GM13977 (cell line): ENCODE measurements at places on chromosomes 12 and 14.

DNA sequence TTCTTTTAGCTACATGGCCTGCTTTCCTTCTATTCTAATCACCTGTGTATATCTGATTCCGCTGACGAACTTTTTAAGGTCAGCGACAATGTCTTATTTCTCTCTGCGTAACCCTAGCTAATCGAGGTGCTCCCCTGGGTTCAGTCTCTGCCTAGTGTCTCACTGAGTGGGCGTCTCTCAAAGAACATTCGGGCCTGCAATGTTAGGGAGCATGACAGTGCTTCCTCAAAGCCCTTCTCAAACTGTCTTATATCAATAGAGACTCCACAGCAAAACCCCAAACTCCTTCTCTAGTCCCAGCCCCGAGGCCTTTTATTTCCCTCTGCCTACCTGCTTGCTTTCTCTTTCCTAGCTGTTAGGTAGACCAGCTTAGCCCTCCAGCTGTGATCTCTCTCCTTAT is 13.7 kb upstream of the RPS6KL1 start:
- no peak for DNase-seq

DNA sequence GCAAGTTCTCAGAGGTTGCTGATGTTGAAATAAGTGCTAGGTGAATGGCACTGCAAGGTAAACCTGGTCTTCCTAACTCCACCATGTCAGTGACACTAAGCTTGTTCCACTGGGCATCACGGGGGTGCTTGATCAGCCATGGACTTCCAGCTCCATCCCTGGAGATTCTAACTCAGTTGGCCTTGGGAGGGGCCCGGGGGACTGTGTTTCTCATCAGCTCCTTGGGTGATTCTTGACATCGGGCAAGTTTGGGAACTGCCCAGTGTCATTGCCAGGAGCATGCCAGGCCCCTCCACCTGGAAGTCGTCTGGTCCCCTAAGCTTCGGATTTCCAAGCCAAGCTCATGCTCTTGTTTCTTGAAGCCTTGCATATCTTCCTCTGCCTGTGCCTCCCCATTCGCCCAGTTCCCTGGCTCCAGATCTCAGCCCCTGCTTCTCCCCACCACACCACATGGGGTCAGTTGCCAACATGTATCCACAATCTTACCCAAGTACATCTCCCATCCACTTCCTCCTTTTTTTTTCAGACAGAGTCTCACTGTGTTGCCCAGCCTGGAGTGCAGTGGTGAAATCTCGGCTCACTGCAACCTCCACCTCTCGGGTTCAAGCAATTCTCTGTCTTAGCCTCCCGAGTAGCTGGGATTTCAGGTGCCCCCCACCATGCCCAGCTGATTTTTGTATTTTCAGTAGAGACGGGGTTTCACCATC is 30.7 kb upstream of the RFLNA start:
- DNase-seq = no peak

GRCh38 chr14:52328276-52328675 is 14.2 kb downstream of the PTGER2 start:
- no peak for DNase-seq

DNA sequence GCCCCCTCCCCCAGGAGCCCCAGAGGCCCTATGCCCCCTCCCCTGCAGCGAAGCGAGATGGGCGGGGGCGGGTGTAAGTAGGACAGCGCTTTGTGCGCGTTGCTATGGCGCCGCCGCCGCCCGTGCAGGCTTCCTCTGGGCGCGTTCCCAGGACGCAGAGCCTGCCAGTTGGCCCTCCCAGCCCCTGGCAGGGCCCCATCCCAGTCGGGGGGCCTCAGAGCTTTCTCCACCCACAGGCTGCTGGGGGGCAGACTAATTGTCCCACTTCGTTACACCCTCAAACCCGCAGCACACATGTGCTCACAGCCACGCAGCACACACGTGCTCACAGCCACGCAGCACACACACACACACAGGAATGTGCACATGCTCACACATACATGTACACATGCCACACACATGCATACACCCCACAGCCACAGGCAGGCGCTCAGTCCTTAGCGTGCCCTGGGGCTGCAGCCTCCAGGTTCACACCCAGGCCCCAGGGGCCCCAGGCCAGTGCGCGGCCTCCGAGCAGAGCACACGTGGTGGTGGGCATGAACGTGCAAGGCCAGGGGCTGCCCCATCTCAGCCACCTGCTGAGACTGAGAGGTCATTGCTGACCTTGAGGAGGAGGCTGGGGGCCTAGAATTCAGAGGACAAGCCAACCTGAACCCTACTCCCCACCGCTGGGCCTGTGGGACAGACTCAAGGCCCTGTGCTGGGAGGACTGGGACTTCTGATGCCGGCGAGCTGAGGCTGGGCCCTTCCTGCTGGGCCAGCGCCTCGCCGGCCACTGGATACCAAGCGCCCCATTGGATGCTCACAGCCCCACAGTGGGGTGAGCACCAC is 15.6 kb downstream of the TRMT61A start:
- no peak for DNase-seq

GRCh38 chr12:107622001-107622400 is 63.6 kb upstream of the PWP1 start:
- DNase-seq = peak; percentile 28

GRCh38 chr12:55694188-55694515 is 13.6 kb downstream of the ITGA7 start:
- DNase-seq = no peak

- DNase-seq = no peak
These were observed 116.0 kb downstream of the NRXN3 start for GRCh38 chr14:78286210-78286609.

- peak; percentile 10 for DNase-seq
These were observed 29.6 kb upstream of the NTN4 start for GRCh38 chr12:95820096-95820703.

DNA sequence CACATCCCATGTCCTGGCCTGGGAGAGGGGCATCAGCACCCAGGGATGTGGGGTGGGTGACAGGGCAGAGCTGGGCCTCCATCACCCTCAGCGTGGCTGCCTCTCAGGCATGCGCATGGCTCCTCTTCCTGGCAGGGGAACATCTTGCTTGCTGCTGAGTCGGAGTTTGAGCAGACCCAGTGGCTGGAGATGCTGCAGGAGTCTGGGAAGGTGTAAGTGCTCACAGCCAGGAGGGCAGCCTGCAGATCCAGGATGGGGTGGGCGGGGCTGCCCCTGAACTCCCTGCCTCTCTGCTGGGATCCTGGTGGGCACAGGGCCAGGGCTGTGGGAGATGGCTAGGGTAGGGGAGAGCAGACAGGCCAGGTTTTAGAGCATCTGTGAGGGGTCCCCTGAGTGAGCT is 16.2 kb downstream of the PLEKHD1 start:
- DNase-seq = no peak

- no peak for DNase-seq
These were observed 163.3 kb upstream of the DIO3 start for GRCh38 chr14:101398011-101398410.

GRCh38 chr12:71605039-71605438 is 58.6 kb downstream of the ZFC3H1 start:
- no peak for DNase-seq

- no peak for DNase-seq
These were observed 12.4 kb upstream of the PCNX1 start for GRCh38 chr14:70894868-70895267.

GRCh38 chr12:97398704-97399103 is 63.9 kb upstream of the RMST start:
- DNase-seq = no peak

GRCh38 chr12:52119398-52120254 is 40.1 kb downstream of the SMIM41 start:
- peak; percentile 52 for DNase-seq

DNA sequence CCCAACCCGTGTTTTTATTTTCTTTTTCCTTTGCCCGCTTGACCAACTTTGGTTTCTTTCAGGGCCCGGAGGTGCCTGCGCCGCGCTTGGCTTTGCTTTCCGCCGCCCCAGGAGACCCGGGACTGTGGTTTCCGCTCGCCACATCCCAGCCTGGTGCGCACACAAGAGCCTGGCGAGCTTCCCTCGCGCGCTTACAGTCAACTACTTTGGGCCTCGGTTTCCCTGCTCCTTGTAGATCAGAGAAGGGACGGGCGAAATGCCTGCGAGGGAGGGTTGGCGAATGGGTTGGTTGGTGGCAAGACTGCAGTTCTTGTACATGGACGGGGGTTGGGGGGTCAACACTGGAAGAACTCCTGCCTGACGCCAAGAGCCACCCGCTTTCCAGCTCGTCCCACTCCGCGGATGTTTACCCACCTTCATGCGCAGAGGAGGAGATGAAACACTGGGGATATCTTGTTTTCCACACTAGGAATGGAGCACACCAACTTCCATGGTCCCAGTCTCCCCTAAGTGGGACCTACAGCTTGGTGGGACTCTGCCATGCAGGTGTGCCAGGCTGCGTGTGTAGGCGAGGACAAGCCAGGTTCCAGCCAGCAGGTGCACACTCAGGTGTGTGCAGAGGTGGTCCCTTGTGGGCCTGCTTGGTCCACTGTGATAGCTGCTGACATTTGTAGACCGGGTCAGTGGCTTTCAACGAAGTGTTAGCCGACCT is 16.6 kb upstream of the TBX3 start:
- no peak for DNase-seq

DNA sequence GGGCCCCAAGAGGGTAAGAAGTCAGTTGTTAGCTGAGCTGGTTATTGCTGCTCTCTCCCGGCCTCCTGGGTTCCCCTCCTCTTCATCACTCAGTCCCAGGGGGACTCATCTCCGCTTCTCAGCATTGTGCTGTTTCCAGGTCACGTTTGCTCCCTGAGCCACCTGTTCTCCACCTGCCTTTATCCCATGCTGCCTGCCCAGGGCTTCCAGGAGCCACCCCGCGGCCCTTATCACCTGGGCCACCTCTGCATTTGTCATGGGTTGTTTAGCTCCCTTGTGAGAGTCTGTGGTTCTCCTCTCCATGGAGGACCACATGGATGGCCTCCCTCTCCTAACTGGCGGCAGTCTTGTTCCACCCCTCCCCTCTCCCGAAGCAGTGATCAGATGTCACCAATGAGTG is 36.0 kb downstream of the SYNDIG1L start:
- no peak for DNase-seq

- peak; percentile 43 for DNase-seq
These were observed 1.6 kb downstream of the VDR start for GRCh38 chr12:47903151-47903611.

DNA sequence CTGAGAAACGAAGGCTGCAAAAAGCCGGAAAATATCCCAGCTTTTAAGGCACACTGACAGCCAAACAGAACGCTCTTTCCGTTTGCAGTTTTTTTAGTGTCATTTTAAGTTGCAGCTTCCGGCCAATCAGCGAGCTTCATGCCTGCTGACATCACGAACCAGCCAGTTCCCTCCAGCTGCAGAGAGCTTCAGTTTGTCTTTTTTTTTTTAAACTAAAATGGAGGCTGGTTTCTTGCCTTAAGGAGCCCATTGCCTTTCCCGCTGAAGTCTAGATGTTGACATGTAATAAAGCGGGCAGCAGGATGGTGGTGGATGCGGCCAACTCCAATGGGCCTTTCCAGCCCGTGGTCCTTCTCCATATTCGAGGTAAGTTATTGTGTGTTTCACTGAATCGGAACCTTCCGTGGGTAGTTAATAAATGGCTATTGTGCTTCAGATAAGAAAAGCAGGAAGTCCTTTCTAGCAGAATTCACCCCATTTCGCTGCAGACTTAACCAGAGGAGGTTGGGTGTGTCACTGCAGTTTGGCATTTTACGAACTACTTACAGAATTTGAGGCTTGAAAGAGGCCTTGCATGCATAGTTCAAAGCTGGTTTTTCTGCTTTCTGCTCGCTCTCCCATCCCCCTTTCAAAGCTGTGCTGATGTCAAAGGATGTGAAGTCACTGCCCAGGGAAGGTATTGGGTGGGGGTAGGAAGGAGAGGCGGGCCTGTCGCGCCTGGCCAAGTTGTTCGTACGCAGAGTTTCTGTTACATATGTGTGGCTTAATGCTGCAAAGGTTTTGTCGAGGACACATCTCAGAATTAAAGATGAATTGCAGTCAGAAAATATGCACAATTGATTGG is 48.4 kb downstream of the PPP2R5C start:
- DNase-seq = peak; percentile 82

GRCh38 chr12:97275728-97276590 is 186.6 kb upstream of the RMST start:
- DNase-seq = no peak

DNA sequence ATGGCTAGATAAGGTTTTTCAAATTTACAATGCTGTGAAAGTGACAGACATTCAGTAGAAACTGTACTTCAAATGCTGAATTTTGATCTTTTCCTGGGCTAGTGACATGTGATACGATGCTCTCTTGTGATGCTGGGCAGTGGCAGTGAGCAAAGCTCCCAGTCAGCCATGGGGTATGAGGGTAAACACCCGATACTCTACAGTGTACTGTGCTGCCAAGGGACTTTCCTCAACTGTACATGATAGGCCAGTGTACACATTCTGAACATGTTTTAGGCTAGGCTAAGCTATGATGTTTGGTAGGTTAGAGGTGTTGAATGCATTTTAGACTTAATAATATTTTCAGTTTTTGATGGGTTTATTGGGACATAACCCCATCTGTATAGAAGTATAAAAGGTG is 17.6 kb downstream of the MBIP start:
- no peak for DNase-seq

DNA sequence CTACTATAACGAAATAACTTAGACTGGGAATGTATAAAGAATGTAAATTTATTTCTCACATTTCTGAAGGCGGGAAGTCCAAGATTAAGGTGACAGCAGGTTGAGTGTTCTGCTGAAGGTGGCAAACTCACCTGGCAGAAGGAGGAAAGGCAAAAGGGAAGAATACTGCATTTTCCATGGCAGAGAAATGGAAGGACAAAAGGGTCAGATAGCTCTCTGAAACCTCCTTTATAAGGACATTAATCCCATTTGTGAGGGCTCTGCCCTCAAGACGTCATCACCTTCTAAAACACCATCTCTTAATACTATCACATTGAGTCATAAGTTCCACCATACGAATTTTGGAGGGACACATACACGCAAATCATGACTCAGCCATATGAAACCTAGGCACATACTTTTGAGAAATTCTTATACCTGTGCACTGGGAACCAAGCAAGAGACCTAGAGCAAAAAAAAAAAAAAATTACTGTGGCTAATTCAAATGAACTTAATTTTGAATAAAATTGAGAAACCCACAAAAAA is 1669.3 kb upstream of the FLRT2 start:
- no peak for DNase-seq

DNA sequence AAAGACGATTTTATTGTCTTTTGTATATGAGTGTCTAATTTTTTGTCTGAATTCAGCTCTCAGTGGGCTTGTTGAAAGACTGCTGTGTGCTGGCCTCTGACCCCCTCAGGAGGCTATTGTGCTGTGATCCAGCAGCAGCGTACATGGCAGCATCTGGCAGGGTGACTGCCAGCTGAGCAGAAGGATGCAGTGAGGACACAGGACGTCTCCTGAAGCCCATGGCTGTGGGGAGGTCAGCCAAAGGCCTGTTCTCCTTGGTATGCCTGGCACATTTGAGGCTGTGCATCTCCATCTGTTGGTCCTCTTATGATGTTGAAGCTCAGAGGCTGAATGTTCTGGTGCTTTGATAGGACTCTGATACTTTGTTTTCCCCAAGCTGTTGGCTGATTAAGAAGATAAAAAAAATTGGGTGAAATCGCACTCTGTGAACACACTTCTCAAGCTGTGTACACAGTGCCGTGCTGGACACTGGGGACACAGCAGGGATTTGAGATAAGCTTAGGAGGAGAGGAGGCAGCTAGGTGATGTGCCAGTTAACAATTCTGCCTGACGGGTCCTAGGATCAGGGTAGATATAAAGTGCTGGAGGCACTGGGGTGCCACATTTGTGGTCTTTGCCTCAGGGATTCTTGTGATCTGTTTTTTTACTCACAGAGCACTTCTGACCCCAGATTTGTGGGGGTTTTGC is 37.5 kb downstream of the EID3 start:
- no peak for DNase-seq

GRCh38 chr14:76245097-76245496 is 93.4 kb downstream of the GPATCH2L start:
- DNase-seq = no peak

- no peak for DNase-seq
These were observed 166.6 kb upstream of the BCL2L14 start for GRCh38 chr12:11904124-11904523.

GRCh38 chr12:63362791-63363190 is 211.8 kb upstream of the AVPR1A start:
- DNase-seq = no peak
